Tongue (tissue), 3 donors: ENCODE measurements at places on chromosomes 12 and 14. TPM values are rescaled to one million over a fixed set of nuclear protein-coding genes. Genes with fewer than 3 reads are reported as not detected.

Gene CACNA1C
- 6.5 TPM for total RNA-seq

Gene SERPINA9
- total RNA-seq: not detected

Gene PRIMA1
- 2.4 TPM for total RNA-seq

GRCh38 chr12:106954462-106955376, 988 bp upstream of the TMEM263 start:
- DNase-seq: peak; percentile 57

GRCh38 chr12:93322784-93323183, 54.9 kb upstream of the NUDT4 start:
- no peak for DNase-seq

DNA sequence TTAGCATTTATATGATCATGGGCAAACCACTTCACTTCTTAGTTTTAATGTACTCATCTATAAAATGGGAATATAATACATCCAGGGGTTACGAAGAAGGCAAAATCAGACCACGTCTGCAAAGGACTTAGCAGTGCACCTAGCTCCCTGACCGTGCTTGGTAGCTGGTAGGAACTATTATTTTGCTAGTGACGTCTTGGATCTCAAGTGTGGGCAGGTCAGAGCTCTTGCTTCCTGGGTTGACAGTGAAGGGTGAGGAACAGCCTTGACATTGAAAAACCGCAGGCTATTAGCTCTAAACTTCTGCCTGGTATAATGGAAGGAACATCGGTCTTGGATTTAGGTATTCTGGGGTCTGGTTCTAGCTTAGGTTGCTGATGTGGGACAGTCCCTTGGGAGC, 89.3 kb upstream of the MED13L start:
- no peak for DNase-seq

- no peak for DNase-seq
Observed at GRCh38 chr12:28027947-28028724, 55.6 kb upstream of the PTHLH start.
